ENCODE measurements at places on chromosomes 1 and 21.
A peak's percentile ranks its signal among the peaks of the same experiment; 100 is the strongest.

DNA sequence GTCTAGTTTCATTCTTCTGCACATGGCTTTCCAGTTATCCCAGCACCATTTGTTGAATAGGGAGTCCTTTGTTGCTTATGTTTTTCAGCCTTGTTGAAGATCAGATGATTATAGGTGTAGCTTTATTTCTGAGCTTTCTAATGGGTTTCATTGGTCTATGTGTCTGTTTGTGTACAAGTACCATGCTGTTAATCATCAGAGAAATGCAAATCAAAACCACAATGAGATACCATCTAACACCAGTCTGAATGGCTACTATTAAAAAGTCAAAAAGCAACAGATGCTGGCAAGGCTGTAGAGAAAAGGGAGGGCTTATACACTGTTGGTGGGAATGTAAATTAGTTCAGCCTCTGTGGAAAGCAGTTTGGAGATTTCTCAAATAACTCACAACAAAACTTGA, 321.5 kb upstream of the PTBP2 start:
- no peak for DNase-seq

DNA sequence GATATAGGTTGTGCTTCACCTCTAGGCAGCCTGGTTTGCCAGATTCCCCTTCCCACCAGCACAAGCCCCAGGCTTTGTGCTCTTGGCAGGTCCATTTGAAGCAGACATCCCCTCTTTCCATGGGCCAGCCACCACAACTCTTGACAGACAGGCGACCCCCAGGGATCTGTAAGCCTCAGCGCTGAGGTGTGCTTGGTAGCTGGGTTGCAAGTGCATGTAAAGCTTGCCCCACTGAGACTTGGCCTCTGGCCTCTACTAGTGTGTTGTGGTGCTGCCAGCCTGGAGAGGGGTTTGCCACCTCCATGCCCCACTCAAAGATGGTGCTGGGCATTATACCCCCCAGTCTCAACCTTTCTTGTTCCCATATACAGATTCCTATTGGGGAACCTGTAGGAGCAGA, 103.9 kb downstream of the HMCN1 start:
- no peak for DNase-seq

DNA sequence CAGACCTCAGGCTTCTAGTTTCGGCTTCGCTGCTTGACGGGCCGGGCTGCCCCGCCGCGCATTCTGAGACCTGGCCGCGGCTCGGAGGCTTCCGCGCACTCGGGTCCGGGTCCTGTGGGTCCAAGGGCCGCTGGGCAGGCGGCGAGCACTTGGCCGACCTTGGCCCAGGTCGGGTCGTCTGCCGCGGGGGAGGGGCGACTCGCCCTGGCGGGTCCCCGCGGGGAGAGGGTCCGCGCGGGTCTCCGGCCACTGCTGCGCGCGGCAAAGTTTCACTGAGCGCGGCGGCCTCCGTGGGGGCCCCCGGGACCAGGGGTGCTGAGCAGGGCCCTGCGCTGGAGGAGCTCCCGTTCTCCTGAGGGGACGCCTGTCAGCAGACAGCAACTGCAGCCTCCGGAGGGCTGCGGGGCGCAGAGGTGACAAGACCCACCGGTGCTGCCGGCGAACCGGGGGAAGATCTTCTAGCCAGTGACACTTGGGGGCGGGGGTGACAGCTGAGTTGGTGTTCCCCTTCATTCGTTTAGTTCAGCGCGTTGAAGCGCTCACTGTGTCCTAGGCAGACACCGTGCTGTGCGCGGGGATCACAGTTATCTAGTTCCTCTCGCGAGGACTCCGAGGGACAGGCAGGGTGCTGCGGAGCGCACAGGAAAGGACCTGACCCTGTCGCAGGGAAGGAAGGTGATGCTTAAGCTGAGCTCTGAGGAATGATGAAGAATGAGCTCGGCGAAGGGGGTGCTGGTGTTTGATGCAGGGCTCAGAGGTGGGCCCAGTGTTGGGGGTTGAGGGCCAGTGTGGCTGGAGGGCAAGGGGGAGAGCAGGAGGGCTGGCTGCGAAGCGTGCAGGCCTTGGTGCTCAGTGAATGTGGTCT, 725 bp downstream of the MTFR1L start:
- no peak for DNase-seq

DNA sequence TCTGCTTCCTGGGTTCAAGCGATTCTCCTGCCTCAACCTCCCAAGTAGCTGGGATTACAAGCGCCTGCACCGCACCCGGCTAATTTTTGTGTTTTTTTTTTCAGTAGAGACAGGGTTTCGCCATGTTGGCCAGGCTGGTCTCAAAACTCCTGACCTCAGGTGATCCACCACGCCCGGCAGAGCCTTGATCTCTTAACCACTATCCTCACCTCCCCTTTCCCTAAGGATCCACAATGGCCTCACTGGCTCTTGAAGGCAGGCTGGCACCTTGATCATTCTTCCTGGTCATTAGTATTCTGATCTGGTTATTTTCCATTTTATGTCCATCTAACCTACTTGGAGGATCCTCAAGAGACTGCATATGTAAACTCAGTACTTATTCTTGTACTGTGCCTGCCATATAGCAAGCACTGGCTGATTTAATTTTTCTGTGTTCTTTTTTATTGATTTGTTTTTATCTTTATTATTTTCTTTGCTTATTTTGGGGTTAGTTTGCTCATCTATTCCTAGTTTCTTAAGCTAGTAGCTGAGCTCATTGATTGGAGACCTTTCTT, 6.3 kb downstream of the RCC1 start:
- no peak for DNase-seq

GRCh38 chr1:94543001-94543400, 1.4 kb upstream of the F3 start:
- no peak for DNase-seq

DNA sequence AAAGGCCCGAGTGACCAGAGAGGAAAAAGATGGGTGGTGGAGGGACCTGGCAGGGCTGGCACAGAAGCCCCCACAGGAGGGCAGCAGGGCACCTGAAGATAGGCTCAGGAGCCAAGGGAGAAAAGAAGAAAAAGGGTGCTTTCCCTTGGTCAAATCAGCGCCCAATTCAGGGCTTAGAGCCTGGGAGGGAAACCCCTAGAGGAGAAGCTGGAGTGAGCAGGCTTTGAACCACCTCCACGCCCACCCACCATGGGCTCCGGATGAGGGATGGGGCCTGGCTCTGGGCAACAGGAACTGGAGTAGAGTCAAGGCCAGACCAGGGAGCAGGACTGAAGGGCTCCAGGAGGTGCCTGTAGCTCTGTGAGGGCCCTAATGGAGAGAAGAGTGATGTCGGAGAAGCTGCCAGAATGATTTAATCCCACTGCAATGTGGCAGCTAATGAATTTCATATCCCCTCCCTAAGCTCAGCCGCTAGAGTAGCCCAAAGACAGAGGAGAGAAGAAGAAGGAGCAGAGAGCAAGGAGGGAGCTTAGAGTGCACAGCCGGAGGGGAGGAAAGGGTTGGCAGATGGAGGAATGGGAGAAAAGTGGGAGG, 12.0 kb upstream of the PRELP start:
- no peak for DNase-seq

- no peak for DNase-seq
Measured at GRCh38 chr1:98924977-98925376, 79.7 kb downstream of the PLPPR5 start.

GRCh38 chr1:16184557-16185303, 27.7 kb downstream of the ARHGEF19 start:
- DNase-seq, result no peak

- peak; percentile 28 for DNase-seq
Measured at GRCh38 chr1:112247036-112247597, 148.9 kb upstream of the CTTNBP2NL start.

GRCh38 chr1:190759807-190760206, 282.1 kb upstream of the BRINP3 start:
- no peak for DNase-seq

- DNase-seq, result no peak
Measured at GRCh38 chr1:110455151-110455550, 4.2 kb downstream of the PROK1 start.

GRCh38 chr1:181208083-181208482, 119.6 kb downstream of the IER5 start:
- peak; percentile 78 for DNase-seq

DNA sequence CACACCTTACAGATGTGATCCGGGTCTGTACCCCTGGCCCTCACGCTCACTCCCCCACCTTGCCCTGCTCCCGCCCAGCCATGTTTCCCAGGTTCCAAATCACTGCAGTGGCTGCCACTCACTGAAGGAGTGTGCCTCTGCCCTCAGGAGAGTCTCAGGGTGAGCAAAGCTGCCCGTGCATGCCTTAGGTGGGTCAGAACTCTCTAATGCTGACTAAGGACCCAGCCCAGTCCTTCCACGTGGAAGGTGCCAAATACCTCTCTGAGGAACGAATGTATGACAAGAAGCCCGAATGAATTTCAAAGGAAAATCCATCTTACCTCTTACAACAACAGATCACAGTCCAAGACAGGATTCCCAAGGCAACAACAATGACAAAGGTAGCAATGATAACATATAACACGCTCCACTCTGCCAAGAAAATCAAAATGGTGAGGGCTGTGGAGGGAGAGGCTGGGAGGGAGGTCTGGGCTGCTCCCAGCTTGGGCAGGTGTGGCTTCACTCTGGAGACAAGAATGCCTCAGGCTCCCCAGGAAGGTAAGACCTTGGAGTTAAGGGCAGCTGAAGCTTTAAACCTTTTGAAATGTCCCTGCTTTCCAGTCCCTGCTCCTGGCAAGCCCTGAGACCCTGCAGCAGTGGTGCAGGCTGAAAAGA, 115.2 kb downstream of the KIAA0319L start:
- no peak for DNase-seq

DNA sequence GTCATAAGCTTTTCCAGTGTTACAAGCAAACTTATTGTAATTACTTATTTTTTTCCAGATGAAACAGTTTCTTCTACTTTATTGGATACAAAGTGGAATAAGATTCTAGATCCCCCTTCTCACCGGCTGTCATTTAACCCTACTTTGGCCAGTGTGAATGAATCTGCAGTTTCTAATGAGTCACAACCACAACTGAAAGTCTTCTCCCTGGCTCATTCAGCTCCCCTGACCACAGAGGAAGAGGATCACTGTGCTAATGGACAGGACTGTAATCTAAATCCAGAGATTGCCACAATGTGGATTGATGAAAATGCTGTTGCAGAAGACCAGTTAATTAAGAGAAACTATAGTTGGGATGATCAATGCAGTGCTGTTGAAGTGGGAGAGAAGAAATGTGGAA, 95.5 kb downstream of the ZFYVE9 start:
- no peak for DNase-seq

- DNase-seq, result no peak
Measured at GRCh38 chr1:216434232-216434631, 11.0 kb upstream of the USH2A start.

- no peak for DNase-seq
Measured at GRCh38 chr21:38661197-38661871, 144.4 kb upstream of the ETS2 start.

GRCh38 chr1:41898191-41898713, 20.5 kb downstream of the HIVEP3 start:
- no peak for DNase-seq

GRCh38 chr1:41618066-41618825, 133.8 kb upstream of the EDN2 start:
- DNase-seq, result no peak

- no peak for DNase-seq
Measured at GRCh38 chr1:20169932-20170331, 16.0 kb upstream of the UBXN10 start.

- DNase-seq, result no peak
Measured at GRCh38 chr1:27542463-27543273, 52.7 kb upstream of the WASF2 start.

DNA sequence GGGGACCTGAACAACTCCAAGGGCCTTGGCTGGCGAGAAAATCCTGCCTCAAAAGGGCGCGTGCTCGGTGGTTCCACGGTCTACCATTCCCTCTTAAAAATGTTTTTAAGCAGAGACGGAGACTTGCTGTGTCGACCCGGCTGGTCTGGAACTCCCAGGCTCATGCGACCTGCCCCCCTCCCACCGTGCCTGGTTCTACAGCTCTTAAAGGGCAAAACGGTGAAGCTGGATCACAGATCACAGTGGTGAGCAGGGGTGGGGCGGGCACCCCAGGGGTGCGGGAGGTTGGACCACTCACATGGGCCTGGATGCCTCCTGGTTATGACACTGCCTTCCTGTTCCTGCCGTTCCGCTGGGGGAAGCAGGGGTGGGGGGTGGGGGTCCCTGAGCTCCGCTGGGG, 4.2 kb upstream of the C1orf159 start:
- no peak for DNase-seq

GRCh38 chr21:29403301-29403700, 104.6 kb downstream of the BACH1 start:
- DNase-seq, result no peak
